ENCODE measurements at places on chromosomes 7 and 10.

- no peaks in the 10 kb centered on the region for H3K27me3 ChIP-seq
- H3K27ac ChIP-seq, result peak overlapping the region; percentile 92
- peak; percentile 60 for DNase-seq
- H3K36me3 ChIP-seq, result no peaks in the 10 kb centered on the region
Observed at GRCh38 chr10:59907918-59908807, 1.8 kb upstream of the CCDC6 start.

GRCh38 chr10:2731940-2732339 is 335.4 kb upstream of the PFKP start:
- no peak overlapping the region for H3K27ac ChIP-seq
- no peaks in the 10 kb centered on the region for H3K4me1 ChIP-seq
- DNase-seq, result no peak
- no peaks in the 10 kb centered on the region for H3K36me3 ChIP-seq
- H3K27me3 ChIP-seq, result peaks cover 8% of the 10 kb centered on the region

GRCh38 chr7:35695473-35695850 is 527 bp upstream of the HERPUD2 start:
- no peaks in the 10 kb centered on the region for H3K27me3 ChIP-seq
- no peak for DNase-seq
- no peaks in the 10 kb centered on the region for H3K36me3 ChIP-seq
- H3K27ac ChIP-seq, result peak overlapping the region; percentile 99
- peak overlapping the region; percentile 92 for H3K4me3 ChIP-seq

GRCh38 chr10:78617115-78617514 is 451.7 kb upstream of the ZMIZ1 start:
- no peaks in the 10 kb centered on the region for H3K36me3 ChIP-seq
- no peak for DNase-seq
- H3K4me1 ChIP-seq, result peaks cover 6% of the 10 kb centered on the region
- no peak overlapping the region for H3K4me3 ChIP-seq

- H3K4me3 ChIP-seq, result no peak overlapping the region
- H3K36me3 ChIP-seq, result no peaks in the 10 kb centered on the region
- H3K27me3 ChIP-seq, result no peaks in the 10 kb centered on the region
- H3K27ac ChIP-seq, result no peak overlapping the region
- DNase-seq, result no peak
Observed at GRCh38 chr7:137287651-137288258, 55.8 kb downstream of the PTN start.

DNA sequence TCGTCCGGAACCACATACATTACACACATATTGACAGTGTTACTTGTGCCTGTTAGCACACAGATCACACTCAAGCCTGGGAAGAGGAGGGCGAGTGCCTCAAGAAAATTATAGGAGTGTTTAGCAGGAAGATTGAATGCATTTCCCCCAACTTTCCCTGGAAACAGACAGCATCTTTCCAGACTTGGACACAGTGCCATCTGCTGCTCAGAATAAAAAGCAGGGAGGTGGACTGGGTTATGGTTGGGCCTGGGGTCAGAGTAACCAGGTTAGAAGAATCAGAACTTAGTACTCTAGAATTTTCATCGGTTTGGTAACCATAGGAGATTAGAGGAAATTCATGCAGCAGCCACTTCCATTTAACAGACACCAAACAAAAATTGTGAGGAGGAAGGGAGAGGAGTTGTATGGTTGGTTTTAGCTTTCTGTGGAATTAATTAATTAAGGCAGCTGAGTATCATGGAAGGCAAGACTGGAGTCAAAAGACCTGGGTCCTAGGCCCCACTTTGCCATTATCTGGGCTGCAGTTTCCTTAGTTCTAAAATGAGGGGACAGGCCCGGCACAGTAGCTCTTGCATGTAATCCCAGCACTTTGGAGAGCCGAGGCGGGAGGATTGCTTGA is 43.4 kb upstream of the OPTN start:
- H3K4me3 ChIP-seq, result no peak overlapping the region
- H3K4me1 ChIP-seq, result no peaks in the 10 kb centered on the region
- H3K27me3 ChIP-seq, result no peaks in the 10 kb centered on the region
- H3K36me3 ChIP-seq, result no peaks in the 10 kb centered on the region

GRCh38 chr10:71383972-71384687 is 12.6 kb upstream of the CDH23 start:
- H3K4me3 ChIP-seq, result no peak overlapping the region
- H3K27ac ChIP-seq, result no peak overlapping the region
- peak; percentile 79 for DNase-seq
- H3K4me1 ChIP-seq, result no peaks in the 10 kb centered on the region
- H3K27me3 ChIP-seq, result no peaks in the 10 kb centered on the region
- no peaks in the 10 kb centered on the region for H3K36me3 ChIP-seq

DNA sequence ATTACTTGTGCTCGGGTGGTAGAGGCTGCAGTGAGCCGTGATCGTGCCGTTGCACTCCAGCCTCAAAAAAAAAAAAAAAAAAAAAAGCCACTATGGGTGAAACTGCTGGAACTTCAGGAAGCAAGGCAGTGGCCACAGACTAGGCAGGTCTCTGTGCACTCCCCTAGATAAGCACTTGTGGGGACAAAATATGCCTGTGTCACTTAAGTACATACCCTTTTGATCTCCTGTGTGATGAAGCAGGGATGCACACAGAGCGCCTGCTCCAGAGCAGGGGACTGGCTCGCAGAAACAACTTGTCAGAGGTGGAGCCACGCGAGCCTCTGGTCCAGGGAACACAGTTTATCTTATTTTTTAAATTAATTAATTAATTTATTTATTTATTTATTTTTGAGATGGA is 42.9 kb upstream of the PSAP start:
- no peak for DNase-seq
- H3K27ac ChIP-seq, result no peak overlapping the region
- H3K27me3 ChIP-seq, result no peaks in the 10 kb centered on the region
- no peaks in the 10 kb centered on the region for H3K36me3 ChIP-seq
- H3K4me3 ChIP-seq, result no peak overlapping the region

Measured in lower lobe of right lung (tissue), 2 donors.